ENCODE measurements at places on chromosomes 6 and 20.

DNA sequence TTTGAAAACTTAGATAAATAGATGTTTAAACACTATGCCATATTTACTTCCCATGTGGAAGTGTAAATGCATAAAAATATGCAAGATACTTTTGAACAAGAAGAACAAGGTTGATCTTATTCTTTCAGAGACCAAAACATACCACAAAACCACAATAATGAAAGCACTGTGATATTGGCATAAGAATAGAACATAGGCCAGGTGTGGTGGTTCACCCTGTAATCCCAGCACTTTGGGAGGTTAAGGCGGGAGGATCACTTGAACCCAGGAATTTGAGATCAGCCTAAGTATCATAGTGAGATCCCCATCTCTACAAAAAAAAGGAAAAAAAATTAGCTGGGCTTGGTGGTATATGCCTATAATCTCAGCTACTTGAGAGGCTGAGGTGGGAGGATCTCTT, 66.5 kb downstream of the KCNS1 start:
- DNase-seq = no peak

GRCh38 chr6:7257521-7258230, 55.3 kb downstream of the SSR1 start:
- no peak for DNase-seq

DNA sequence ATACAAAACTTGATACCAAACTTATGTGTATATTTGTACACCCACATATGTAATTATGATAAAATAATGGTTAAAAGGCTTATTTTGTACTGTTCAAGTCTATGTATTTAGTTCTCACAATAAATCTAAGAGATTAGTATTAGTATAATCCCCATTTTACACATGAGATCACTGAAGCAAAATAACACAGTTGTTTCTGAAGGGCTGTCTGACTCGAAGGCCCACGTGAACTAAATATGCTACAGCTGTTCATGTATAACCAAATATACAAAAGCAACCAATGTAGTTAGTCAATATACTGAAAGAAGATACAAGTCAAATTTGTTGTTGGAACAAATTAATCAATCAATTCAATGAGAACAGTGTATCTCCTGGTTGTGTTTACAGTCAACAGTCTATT, 959.2 kb downstream of the EPHA7 start:
- no peak for DNase-seq

- no peak for DNase-seq
Observed at GRCh38 chr6:15796130-15796771, 133.4 kb upstream of the DTNBP1 start.

- no peak for DNase-seq
Observed at GRCh38 chr6:166027761-166028160, 139.9 kb downstream of the TBXT start.

- no peak for DNase-seq
Observed at GRCh38 chr6:4615891-4616290, 160.3 kb upstream of the CDYL start.

GRCh38 chr6:100880149-100880852, 828 bp downstream of the ASCC3 start:
- DNase-seq = no peak

DNA sequence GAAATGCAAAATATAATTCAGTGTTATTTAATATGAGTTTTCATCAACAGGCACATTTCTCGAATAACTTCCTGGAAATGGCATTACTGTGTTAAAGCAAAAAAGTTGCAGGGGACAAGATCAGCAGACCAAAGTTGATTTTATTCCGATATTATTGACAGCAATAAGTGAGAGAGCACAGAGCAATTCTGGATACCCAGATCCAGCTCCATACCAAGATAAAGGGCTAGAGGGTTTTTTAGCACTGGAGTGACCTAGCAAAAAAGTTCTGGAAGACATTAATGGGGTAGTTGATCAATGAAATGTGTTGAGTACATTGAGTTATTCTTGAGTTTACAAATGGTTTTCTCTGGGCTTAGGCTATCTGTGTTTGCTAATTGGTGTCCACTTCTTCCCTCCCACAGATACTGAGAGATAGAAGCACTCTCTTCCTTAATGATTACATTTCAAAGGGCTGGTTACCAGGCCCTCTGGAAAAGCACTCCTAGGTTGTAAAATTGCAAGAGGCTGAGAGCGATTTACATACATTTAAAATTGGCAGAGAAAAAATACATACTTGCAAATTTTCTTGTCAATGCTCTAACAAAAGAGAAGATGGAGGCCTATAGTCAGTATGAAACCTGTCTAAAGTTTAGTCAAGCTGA, 47.0 kb upstream of the MANEA start:
- DNase-seq = no peak

DNA sequence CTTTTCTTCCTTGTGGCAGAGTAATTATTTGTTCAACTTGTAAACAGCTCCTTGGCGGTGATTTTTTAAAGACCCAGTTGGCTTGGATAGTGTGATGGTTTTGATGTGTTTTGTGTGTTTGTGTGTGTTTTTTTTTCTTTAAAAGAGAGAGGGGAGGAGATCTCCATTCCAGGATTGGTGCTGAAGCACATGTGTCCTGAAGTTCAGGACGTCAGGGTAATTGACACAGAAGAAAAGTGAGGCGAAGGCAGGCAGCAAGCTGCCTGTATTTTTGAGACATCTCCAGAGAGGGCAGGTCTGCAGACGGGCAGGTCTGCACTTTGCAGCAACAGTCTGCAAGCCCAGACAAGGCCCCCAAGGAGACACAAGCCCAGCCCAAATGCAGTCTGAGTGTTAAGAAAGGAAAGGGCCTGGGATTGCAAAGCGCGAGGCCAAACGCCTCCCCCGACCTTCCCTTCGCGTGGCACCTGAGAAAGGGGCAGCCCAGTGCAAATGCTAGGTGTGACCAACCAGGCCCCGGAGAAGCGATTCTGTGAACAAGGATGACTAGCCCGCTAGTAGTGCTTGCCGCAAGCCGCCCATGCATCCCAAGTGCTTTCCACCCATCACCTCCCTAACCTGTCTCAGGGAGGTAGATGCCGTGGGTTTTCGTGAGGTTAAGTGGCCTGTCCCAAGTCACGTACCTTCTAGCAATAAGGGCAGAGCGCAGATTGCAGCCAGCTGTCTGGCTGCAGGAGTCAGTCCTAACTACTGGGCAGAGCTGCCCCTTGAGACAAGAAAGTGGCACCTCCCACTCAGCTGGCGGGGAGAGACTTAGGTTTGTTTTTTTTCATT, 230.5 kb downstream of the ZMYND8 start:
- no peak for DNase-seq

GRCh38 chr20:40282541-40282940, 406.5 kb downstream of the MAFB start:
- no peak for DNase-seq

DNA sequence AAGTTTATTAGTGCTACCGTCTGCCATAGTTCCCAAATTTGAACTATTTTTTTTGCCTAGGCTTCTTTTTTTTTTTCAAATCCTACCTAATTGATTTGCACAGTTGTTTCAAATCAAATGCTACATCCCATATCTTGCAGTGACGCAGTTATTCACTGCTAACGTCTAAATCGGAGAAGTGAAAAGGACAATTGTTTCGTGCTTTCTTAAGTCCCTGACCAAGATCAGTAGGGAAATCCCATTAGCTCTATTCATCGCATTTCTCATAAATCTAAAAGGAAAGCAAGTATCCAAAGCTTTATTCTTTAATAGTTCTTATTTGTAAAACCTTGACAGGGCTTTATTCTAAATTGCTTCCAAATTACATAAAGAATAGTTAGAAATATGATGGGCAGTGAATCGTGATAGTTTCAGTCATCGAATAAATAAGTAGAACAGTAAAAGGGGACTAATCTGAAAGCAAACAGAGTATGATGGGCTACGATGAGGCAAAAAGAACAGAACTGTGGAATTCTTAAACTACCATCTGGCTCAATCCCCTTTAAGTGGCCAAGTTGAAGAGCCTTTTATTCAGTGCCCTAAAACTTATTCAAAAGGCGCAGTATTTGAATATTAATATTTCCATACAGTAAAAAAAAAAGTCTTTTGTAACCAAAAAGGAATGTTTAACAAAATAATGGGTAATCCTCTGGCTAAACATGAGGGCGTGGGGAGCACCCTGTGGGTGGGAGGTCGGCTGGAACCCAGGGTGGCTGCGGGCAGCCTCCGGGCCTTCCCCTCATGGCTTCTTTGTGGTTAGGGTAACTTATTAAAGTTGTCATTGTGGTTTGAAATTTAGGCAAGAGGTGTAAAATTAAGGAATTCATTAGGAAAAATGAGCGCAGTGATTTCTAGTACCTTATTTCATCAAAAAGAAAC, 3.0 kb upstream of the ARID1B start:
- DNase-seq = no peak

GRCh38 chr6:142592876-142593275, 291.1 kb downstream of the ADGRG6 start:
- no peak for DNase-seq

GRCh38 chr6:70886661-70887060, 70.2 kb downstream of the B3GAT2 start:
- DNase-seq = no peak

- peak; percentile 46 for DNase-seq
Observed at GRCh38 chr6:73854998-73855718, 159.2 kb downstream of the CD109 start.

GRCh38 chr6:16043171-16044135, 85.4 kb upstream of the MYLIP start:
- no peak for DNase-seq

DNA sequence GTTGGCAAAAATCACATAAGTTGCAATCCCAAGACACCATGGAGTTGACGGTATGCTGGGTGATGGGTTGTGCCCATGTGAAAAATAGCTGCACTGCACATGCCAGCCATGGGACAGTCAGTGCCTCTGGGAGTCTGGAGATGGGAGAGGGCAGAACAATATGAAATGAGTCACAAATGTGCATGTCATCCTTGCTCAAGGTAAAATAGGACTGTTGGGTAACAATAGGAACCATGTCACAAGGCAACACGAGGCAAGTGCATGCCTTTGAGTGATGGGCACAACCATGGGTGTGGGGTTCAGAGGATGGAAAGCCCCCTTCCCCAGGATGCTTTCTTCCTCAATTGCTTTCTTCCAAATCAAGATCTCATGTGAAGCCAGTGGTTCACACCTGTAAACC, 70.5 kb upstream of the PIM1 start:
- DNase-seq = no peak

DNA sequence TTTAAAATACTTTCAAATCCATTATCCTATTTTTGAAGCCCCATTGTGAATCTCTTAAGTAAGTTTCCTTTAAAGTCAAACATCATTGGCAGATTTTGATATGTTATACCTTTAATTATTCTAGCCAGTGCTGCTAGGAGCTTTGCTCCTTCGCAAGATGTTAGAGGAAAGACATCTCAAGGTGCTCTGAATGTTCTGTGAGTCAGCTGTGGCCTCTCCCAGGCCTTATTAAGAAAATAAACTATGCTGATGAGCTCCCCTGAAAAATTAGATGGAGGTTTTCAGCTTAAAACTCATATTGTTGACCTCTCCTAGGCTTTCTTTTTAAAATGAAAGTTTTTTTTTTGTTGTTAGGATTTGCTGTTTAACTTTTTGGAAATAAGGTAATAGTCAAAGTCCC, 57.3 kb downstream of the TRAF3IP2 start:
- DNase-seq = no peak

DNA sequence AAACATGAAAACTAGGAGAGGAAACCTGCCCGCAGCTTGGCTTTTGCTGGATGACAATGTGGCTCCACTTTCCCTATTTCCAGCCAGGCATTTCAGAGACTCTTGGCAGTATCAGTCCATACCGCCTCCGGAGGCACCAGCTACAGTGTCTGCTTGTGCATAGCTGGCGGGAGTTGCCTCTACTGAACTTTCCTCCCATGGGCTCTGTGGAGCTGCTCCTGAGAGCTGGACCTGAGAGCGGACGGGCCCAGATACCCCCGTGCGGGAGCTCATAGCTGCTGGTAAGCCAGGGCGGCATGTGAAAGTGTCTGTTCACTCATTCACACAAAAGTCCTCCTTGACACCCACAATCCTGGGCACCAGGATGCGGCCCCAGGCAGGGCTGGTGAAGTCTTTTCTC, 130.3 kb upstream of the PMEPA1 start:
- no peak for DNase-seq

GRCh38 chr6:39347906-39348585, 25.5 kb upstream of the KCNK16 start:
- peak; percentile 67 for DNase-seq

- no peak for DNase-seq
Observed at GRCh38 chr6:46012834-46013233, 2.8 kb downstream of the CLIC5 start.

- DNase-seq = no peak
Observed at GRCh38 chr6:121548131-121548530, 112.7 kb downstream of the GJA1 start.

DNA sequence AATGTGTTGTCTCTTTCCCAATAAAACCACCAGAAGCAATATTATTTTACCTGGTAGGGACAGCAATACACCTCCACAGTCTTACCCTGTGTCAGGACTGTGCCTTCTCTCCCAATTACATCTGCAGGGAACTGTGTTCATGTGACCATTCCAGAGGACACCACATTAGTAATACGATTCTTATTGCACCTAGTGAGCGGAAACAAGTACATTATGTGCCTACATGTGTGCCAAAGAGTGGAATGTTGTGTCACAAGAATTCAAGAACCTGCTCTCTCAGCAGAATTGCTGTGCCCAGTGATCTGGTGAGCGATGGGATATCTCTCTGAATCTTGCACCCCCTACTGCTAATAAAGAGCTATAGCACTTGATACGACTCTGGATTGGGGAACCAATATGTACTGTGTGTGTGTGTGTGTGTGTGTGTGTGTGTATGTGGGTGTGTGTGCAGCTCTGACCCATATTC, 57.4 kb upstream of the FOXC1 start:
- DNase-seq = peak; percentile 11

GRCh38 chr6:112477125-112477524, 130.0 kb downstream of the RFPL4B start:
- DNase-seq = no peak

DNA sequence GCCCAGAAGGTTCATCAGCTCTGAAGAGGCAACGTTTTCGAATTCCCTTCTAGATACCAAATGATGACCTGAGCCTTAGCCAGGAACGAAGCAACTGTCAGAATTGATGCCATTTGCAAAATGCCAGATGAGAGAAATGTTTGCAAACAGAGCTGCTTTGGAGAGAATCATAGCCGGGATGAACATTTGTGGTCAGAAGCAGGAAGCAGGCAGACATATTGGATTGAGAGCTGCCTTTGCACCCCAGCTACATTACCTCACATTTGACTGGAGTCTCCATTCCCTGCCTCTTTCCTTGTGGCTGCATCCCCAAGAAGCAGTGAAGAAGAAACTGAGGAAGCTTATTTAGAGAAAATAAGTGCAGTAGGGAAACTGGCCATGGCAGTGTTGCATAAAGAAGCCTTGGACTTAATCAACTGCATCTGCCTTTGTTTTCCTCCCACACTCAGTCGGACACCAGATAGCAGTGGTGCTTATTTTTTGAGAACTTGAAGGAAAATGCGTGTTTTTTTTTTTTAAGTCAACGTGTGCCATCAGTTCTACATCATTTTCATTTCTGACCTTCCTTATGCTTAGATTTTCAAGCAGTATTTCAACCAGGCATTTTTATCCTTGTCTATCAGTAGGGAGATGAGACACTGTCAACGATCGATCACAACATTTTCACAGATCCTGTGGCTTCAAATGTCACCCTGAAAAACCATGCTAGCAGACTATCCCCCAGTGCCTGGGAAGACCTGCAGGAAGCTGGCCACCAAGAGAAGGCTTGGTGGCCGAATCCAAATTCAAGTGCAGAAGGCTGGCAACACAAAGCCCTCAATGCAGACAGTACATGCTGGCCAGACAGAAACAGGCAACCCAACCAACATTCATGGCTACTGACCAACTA, 541.2 kb upstream of the JARID2 start:
- no peak for DNase-seq
